ENCODE measurements at places on chromosomes 3 and 15. TPM values are rescaled to one million over a fixed set of nuclear protein-coding genes. Genes with fewer than 3 reads are reported as not detected.

DNA sequence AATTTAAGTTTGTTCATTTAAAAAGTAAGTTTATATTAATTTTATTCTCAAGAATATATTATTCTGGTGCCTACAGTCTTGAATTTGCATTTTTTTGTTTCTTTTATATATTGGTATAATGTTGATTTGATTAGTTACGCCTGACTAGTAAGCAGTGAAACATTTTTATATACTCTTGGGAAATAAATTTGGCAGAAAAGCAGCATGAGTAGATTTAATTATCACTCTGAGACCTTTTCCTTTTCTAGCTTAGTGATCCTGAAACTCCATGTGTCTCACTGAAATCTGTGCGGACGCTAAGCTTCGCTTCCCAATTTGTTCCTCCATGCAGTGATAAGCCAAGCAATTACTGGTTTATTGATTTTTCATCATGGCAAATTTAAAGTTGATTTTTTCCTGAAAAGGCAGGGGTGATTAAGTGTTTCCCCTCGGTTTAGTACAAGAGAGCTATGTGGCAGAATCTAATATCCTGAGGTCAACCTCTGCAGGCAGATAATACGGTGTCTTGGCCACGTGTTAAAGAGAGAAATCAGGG lies 87.2 kb upstream of the MLF1 start:
- DNase-seq: no peak

- no peak for DNase-seq
Observed at GRCh38 chr3:64691051-64691450, 3.3 kb upstream of the ADAMTS9 start.

RIOX2 gene
- 35.0 TPM for polyA plus RNA-seq

DNA sequence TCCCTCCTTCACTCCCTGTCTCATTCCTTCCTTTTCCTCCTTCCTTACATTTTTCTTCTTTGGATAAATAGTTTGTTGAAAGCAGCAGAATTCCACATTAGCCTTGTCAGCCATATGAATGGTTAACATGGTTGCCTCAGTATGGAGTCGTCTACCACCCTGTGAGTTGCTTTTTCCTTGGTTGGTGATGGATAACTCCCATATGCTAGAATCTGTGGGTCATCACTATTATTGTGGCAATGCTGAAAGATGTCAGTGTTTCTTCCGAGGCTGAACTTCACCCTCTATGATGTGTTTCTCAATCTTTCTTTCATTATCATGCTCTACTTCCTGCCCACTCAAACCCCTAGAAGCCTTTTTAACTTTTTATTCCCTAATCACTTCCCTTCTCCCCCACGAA lies 481.8 kb upstream of the KCNMB2 start:
- DNase-seq: no peak

DNA sequence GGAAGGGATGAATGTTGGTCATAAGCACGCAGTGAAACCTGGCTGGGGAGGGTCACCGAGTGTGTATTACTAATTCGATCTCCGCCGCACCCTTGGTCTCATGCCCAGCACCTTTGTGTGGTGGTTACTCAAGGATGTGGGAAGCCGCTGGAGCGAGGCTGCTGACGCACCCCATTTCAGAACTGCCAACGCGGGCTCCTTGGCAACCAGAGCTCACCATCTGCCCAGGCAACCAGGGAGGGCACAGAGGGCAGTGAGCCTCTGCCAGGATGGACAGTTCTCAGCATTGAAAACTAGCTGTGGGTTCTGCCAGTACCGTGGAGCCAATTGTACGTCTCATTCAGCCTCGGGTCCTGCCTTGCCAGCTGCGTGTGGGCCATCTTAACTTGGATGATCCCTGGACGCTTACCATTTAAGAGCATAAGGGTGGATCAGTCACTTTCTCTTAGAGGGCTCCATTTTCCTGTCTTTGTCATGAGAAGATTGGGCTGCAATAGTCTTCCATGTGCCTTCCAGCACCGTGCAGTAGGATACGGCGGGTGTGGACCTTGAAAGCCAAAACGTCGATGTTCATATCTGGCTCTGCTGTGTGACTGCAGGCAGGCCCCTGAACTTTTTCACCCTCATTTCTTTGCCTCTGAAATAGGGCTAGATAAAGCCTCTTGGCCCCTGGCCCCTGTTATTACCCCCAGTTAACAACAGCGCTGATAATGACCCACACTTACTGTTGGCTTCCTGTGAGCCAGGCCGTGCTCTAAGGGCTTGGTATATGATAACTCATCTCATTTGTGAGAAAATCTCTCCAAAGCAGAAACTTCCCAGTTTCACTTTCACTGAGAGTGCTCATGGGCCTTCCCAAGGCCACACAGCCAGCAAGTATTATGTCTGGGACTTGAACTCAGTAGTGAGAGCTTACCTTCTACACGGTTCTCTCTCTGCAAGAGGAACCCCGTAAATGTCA lies 238.8 kb downstream of the OPA1 start:
- DNase-seq: no peak

PLA2G4F gene
- polyA plus RNA-seq: not detected

DAZL gene
- not detected for polyA plus RNA-seq

FSIP1 gene
- 0.90 TPM for polyA plus RNA-seq

DNA sequence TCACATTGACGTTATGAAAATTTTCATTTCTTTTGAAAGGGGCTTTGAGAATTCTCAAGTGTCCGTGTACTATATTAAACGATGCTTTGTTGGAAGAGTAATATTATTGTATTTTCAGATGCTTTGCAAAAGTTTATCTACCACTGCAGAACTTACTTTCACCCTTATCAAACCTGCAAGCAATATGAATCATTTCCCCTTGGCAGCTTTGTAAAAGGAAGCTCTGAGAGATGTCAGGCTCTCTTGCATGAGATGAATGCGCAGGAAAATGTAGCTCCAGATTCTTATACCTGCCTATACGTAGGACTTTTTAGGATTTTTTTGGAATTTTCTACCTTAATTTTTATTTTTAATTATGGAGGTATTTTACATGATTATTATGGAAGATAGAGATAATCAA lies 34.5 kb downstream of the GPD1L start:
- no peak for DNase-seq

ACSBG1 gene
- 0.15 TPM for polyA plus RNA-seq

DNA sequence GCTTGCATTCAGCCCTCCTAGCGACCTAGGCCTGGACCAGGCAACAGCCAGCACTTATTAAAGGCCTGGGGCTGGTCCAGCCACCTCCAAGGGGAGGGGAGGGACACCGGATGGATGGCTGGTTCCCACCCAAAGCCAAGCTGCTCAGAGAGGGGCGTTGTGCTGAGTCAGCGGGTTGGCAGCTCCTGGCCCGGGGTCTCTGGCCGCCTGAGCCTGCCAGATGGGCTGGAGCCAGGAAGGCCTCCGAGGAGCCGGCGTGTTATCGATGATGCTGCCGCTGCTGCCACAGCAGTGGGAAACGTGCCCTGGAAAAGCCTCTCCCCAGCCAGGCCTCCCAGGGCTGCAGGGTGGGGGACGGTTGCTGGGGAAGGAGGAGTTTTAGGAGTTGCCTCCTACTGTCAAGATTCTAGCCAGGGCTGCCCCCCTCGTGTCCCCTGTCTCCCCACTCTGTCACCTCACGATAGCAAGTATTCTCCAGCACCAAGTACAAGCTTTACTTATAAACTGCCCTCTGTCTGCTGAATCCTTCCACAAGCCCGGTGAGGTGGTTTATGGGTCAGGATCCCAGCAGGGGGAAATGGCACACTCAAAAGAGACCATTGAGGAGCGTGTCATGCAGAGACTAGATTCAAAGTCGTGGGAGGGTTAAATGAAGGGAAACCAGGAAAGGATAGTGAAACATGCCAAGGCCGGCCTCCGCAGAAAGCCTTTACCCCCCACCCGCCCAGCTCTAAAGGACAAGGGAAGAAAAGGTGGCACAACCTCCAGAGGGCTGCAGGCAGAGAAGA lies 43.2 kb upstream of the TSEN2 start:
- no peak for DNase-seq

DNA sequence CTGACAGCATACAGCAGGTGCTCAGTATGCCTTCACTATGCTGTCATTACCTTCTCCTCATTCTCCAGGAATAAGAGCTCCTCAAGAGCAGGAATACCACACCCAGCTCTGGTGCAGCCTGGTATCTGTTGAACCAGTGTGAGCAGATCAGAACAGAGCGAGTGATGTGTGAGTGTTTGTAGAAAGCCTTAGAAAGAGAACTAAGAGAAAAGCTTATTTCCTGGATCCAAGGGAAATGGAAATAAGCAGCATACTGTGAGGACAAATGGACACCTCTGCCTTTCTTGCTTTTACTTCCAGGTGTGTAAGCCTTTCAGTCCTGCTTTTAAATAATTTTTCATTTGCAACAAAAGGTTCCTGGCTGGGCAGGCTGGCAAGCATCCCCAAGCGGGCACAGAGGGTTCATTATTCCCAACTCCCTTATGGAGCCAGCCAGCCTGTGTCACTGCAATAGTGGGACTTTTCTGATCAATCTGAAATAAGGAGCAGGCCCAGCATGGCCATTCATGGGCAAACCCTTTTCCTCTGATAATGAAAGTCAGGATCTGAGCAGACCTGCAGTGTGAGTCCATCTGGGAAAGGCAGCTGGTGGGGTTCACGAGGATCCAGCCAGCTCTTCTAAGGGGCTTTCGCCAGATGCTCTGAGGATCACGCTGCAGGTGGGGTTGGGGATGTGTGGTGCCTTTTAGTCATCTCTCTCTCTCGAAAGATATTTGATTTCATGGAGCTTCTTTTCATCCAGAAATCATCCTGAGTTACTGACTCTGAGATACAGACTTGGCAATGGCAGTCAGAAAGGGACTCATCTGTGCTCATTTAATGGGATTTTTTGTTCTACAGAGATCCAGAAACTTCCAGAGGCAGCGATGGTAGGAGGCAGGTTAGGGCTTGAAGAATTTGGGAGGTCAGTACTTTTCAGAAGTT lies 594.9 kb upstream of the CFAP20DC start:
- DNase-seq: no peak

GRCh38 chr3:146640361-146640760 lies 35.2 kb upstream of the PLSCR5 start:
- no peak for DNase-seq

DNA sequence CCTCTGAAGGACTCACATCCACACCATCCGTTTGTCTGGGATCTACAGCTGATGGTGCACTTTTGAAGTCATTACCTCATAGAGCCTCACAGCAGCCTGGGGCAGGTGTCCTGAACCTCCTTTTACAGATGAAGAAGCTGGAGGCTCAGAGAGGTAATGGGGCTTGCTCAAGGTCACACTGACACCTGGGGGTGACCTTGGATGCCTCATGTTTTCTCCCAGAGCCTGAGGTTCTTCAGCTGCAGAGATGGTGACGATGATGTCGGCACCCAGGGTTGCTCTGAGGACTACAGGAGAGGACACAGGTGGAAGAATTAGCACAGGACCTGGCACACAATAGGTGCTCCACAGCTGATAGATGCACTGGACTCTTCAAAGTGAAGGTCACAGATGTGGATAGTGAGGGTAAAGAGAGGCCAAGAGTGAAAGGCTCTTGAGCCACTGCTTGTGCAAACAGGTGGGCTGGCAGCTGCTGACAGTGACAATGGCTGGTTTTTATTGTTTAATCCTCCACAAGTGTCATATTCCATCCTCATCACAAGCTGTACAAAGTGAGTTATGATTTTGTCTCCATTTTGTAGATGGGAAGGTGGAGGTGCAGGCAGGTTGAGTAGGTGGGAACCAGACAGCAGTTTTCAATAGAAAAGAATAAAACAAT lies 17.4 kb upstream of the ATP2B2 start:
- no peak for DNase-seq

STRIT1 gene
- not detected for polyA plus RNA-seq

DNA sequence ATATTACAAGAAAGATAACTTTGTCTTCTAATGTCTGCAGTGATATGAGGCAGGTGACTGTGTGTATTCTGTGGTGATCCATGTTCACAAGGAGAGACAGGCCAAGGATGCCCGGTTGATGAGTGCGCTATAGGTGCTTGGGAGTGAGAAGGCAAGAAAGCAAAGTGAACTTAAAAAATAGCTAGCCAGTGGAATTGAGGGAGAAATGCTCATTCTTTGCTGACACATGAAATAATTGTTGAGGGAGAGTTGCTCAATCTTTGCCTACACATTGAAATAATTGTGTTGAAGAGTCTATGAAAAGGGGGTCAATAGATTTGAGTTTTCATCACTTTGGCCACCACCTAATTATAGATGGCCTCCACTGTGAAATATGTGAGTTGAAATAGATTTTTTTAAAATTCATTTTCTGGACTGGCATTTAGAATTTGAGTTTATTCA lies 156.3 kb downstream of the LPP start:
- no peak for DNase-seq

DNA sequence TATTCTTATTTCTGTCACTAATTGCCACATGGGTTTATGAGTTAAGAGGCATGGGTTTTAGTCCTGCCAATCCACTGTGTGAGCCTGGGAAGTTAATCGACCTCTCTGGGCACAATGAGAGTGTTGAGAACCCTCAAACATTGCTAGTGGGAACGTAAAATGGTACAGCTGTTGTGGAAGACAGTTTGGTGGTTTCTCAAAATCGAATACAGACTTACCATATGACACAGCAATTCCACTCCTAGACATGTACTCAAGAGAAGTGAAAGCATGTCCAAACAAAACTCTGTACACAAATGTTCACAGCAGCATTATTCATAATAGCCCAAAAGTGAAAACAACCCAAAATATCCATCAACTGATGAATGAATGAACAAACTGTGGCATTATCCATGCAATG lies 5.7 kb upstream of the GNB5 start:
- no peak for DNase-seq

DNA sequence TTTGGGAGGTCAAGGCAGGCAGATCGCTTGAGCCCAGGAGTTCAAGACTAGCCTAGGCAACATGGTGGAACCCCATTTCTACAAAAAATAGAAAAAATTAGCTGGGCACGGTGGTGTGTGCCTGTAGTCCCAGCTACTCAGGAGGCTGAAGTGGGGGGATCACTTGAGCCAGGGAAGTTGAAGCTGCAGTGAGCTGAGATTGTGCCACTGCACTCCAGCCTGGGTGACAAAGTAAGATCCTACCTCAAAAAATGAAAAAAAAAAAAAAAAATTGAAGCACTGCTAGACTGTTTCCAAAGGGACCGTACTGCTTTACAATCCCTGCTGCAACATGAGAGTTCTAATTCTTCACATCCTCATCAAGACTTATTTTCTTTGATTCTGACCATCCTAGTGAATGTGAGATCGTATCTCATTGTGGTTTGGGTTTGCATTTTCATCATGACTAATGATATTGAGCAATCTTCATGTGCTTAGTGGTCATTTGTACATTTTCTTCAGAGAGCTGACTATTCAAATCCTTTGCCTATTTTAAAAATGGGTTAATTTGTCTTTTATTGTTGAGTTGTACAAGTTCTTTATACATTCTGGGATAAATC lies 10.8 kb downstream of the CMTM8 start:
- no peak for DNase-seq

- no peak for DNase-seq
Observed at GRCh38 chr3:185187391-185187790, 34.5 kb upstream of the C3orf70 start.

GRCh38 chr3:134879990-134880389 lies 84.9 kb downstream of the EPHB1 start:
- DNase-seq: no peak

DNA sequence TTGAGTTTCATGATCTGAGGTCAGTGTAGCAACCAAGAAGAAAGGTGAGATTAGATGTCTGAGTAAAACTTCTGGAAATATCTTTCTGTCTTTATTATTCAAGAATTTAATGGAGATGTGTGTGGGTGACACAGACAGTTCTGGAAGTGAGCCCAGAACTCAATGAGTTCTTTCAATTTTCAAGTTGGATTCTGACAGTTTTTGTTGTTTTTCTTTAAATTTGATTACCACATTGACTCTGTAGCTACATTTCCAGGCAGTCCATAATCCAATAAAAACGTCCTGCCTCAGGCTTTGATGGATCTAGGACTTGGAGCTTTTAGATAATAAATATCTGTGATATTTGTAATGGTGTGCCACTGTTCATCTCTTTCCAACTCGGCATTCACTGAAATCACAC lies 3.9 kb upstream of the PARP14 start:
- DNase-seq: no peak

GRCh38 chr3:148930752-148931151 lies 60.6 kb upstream of the GYG1 start:
- no peak for DNase-seq

LRRC15 gene
- polyA plus RNA-seq: 0.08 TPM

All from A549 (cell line).